Activated CD4-positive, alpha-beta T cell treated with anti-CD3 and anti-CD28 coated beads for 36 hours (primary cell): ENCODE measurements at places on chromosomes 16 and 17. TPM values are rescaled to one million over a fixed set of nuclear protein-coding genes. Genes with fewer than 3 reads are reported as not detected.
A peak's percentile ranks its signal among the peaks of the same experiment; 100 is the strongest.

DNA sequence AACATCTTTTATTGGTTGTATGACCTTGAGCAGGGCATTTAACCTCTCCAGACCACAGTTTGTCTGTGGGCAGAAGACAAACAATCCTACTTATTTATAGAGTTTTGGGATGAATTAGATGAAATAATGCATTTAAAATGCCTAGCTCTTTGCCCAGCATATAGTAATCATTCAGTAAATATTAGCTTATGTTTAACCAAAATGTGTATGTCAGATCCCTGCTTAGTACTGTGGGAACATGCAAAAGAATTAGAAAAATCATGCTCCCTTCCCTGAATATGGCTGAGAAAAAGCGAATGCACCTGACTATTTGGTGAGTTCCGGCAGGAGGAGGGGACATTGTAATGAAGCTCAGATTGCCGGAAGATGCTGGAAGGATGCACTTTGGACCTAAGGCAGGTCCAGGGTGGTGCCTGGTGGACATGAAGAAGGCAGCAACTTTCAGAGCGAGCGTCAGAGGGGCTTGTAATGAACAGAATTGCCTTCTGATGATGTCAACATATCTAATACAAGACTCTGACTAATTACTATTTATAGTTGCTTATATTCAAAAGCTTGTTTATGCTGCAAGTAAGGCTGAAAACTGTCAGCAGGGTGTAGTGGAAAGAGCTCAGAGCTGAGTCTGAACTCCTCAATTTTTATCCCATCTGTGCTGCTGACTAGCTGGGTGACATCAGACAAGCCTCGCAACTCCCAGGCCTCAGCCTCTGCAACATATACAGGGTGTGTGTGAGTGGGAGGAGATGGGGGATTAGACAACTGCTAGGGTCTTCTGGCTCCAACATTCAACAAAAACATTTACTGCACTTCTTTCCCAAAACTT is 221.2 kb downstream of the PRKCA start:
- H3K4me3 ChIP-seq = no peak overlapping the region
- no peaks in the 10 kb centered on the region for H3K27me3 ChIP-seq
- no peak overlapping the region for H3K27ac ChIP-seq
- DNase-seq = no peak
- H3K4me1 ChIP-seq = peaks cover 58% of the 10 kb centered on the region

DNA sequence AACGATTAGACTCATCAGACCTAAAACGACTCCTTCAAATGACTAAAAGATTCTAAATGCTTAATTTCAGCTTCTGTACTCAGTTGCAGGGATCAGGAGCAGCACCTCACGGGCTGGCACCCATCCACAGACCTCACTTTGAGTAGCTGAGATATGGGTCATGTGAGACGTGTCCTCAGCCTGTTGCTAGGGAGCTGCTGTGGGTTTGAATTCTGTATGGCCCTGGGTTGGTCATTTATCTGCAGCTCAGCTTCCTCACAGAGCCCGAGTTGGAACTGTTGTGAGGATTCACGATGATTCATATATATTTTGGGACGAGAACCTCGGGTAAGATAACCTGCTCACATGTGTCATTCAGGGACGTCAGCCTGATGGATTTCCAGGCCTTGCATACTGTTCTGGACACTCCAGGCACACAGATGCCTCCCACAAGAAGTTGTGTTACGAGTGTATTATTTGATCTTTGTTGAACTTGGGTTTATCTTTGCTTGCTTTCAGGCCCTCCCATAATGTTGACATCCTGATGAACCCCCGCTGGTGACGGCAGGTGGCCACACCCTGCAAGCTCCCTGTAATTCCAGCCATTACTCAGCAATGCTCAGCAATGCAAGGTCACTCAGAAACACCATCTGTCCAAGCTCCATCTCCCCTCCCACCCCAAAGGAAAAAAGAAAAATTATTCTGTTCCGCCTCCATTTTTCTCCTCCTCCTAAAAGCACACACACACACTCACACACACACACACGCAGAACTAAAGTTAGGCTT is 137.6 kb downstream of the RBFOX3 start:
- no peak for DNase-seq
- no peaks in the 10 kb centered on the region for H3K36me3 ChIP-seq
- peaks cover 31% of the 10 kb centered on the region for H3K27me3 ChIP-seq
- no peak overlapping the region for H3K27ac ChIP-seq
- no peak overlapping the region for H3K4me3 ChIP-seq

DNA sequence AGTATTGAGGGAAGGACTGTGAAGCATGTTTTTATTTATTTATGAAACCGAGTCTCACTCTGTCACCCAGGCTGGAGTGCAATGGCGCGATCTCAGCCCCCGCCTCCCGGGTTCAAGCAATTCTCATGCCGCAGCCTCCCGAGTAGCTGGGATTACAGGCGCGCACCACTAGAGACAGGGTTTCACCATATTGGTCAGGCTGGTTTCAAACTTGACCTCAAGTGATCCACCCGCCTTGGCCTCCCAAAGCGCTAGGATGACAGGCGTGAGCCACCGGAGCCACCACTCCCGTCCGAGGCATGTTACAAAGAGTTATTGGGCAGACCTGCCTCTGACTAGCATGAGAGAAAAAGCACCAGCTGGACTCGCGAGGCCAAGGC is 3.1 kb downstream of the MRPL12 start:
- DNase-seq = no peak
- H3K36me3 ChIP-seq = peaks cover 40% of the 10 kb centered on the region
- H3K4me1 ChIP-seq = peaks cover 32% of the 10 kb centered on the region
- H3K4me3 ChIP-seq = no peak overlapping the region

GRCh38 chr17:8922451-8922850 is 43.1 kb downstream of the PIK3R5 start:
- H3K36me3 ChIP-seq = peaks cover 30% of the 10 kb centered on the region
- H3K27ac ChIP-seq = peak overlapping the region; percentile 90
- no peak overlapping the region for H3K4me3 ChIP-seq
- DNase-seq = no peak

The FNDC8 gene
- total RNA-seq = not detected

The RAPGEFL1 gene
- 5.1 TPM for total RNA-seq
